ENCODE measurements at places on chromosomes 2 and 18.
A peak's percentile ranks its signal among the peaks of the same experiment; 100 is the strongest.

GRCh38 chr18:3721771-3722648 lies 272.0 kb downstream of the TGIF1 start:
- no peak for DNase-seq

DNA sequence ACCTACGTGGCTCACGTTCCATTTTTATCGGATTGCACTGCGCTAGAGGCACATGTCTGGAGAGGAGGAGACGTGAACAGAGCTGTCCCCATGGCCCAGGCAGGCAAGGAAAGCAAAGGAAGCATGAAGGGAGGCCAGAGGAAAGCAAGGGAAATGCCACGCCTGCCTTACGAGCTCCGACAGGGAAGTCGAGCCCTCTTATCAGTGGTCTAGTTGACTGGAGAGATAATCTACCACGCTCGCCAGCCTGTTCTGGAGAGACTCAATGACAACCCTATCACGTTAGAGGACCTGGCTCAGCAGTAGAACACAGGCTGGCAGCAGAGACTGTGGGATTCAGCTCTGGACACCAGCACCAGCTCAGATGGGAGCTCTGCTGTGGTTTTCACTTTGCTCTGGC lies 202.6 kb upstream of the ID2 start:
- no peak for DNase-seq

DNA sequence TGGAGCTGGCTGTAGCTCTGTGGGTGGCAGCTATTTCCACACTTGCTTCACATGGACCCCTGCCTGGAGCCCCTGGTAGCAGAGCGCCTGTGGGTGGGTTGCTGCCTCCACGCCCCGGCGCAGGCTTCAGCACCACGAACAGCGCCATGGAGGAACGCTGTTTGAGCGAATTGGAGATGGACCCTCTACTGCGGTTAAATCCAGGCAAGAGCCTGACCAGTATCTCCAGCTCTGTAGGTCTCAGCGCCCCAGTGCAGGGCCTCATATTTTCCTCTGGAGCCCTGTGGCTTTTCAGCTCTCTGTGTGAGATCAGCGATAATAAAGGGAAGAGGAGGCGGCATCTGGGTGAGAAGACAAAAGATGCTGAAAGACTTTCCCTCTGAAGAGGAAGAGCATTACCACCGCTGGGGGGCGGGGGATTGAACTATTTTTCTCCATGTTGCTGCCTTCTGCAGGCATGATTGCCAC lies 12.0 kb downstream of the ONECUT2 start:
- DNase-seq = no peak

GRCh38 chr2:195561116-195561921 lies 95.7 kb upstream of the SLC39A10 start:
- DNase-seq = no peak

- DNase-seq = no peak
Observed at GRCh38 chr2:149261692-149262091, 68.7 kb upstream of the LYPD6 start.

GRCh38 chr2:61288070-61288841 lies 126.3 kb downstream of the C2orf74 start:
- DNase-seq = no peak

DNA sequence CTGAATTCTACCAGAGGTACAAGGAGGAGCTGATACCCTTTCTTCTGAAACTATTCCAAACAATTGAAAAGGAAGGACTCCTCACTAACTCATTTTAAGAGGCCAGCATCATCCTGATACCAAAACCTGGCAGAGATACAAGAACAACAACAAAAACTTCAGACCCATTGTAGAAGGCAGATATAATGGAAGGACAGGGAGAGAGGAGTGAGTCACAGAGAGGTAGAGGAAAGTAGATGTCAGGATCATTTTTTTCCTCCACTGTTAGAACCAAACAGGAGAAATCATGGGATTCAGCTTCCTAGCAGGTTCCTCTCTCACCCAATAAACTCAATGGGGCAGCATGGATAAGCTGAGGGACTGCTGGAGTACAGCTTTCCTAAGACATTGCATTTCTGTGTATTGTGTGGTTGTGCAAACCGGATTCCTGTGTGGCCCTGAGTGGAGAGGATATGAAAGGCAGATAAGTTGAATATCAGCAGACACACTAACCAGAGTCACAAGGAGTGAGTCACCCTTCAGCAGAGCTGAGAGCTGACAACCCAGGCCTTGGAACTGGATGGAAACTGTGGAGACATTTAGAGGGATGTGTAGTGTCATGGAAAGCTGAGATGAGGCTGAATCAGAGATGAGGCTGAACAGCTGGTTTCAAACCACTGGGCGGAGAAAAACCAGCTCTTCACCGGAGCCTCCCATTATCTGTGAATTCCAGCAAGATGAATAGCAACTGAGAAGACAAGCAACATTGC lies 60.9 kb upstream of the MMADHC start:
- no peak for DNase-seq

GRCh38 chr2:57906152-57906732 lies 140.4 kb upstream of the VRK2 start:
- DNase-seq = no peak

- no peak for DNase-seq
Observed at GRCh38 chr2:207184768-207185167, 19.0 kb upstream of the KLF7 start.

DNA sequence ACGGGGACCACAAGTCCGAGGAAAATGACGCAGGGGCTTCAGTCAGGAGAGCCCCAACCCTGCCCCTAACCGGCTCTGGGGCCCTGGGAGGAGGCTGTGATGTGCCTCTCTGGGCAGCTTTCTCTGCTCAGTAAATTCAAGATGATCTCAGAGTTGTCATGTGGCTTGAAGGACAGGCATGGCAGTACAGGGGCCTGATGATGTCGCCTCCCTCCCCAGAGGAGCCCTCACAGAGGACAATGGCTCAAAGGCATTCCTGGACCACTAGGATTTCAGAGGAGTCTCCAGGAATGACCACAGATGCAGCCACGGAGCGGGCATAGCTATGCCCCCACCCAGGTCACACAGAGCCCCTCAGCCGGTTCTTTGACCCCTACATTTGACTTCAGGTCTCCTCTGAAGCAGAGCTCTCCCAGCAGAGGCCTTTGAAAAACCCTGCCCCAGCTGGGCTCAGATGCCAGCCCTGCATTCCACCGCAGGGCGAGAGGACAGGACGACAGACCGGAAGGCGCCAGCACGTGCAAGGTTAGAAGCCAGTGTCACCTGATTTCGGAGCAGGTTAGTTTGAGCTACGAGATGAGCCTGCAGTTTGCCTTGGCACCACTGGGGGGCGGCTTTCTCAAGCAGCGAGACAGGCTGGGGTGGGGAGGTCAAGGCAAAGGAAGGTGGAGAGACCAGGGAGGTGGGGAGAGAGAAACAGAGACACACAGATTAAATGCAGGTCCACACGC lies 39.2 kb downstream of the BIN1 start:
- DNase-seq = peak; percentile 55

- no peak for DNase-seq
Observed at GRCh38 chr18:21632393-21632792, 20.3 kb downstream of the SNRPD1 start.

GRCh38 chr2:11698009-11698922 lies 28.3 kb upstream of the NTSR2 start:
- no peak for DNase-seq

All from T-cell (primary cell).